Effector memory CD4-positive, alpha-beta T cell (primary cell): ENCODE measurements at places on chromosomes 1 and 21.

DNA sequence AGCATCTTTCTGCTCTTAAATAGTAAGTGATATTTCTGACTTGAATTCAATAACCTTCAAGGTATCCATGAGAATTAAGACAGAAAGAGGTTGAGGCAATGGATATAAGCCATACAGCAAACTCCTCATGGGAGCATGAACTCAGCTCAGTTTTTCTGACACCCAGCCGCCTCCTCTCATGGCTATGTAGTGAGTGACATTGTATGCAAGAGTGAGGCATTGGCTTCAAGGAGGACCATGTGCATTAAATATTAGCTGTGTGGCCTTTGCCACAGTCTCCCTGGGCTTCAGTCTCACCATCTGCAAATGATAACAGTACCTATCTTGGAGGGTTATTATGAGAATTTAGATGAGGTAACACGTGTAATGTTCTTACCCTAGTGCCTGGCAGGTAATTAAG, 23.4 kb downstream of the NIBAN1 start:
- no peak for DNase-seq

GRCh38 chr1:86757272-86757984, 53.1 kb downstream of the SH3GLB1 start:
- DNase-seq = no peak

DNA sequence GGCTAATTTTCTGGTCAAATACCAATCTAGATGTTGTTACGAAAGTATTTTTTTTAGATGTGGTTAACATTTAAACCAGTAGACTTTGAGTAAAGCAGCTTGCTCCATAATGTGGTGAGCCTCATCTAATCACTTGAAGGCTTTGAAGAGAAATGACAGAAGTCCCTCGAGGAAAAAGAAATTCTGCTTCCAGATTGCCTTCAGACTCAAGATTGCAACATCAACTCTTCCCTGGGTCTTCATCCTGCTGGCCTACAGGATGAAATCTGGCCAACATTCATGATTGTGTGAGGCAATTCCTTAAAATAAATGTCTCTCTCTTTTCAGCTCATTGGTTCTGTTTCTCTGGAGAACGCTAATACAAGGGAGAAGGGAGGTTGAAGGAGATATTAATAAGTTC, 32.5 kb upstream of the SSX2IP start:
- no peak for DNase-seq

GRCh38 chr1:197632651-197633050, 142.6 kb downstream of the DENND1B start:
- DNase-seq = no peak

GRCh38 chr1:206108635-206109034, 8.6 kb downstream of the AVPR1B start:
- DNase-seq = no peak

DNA sequence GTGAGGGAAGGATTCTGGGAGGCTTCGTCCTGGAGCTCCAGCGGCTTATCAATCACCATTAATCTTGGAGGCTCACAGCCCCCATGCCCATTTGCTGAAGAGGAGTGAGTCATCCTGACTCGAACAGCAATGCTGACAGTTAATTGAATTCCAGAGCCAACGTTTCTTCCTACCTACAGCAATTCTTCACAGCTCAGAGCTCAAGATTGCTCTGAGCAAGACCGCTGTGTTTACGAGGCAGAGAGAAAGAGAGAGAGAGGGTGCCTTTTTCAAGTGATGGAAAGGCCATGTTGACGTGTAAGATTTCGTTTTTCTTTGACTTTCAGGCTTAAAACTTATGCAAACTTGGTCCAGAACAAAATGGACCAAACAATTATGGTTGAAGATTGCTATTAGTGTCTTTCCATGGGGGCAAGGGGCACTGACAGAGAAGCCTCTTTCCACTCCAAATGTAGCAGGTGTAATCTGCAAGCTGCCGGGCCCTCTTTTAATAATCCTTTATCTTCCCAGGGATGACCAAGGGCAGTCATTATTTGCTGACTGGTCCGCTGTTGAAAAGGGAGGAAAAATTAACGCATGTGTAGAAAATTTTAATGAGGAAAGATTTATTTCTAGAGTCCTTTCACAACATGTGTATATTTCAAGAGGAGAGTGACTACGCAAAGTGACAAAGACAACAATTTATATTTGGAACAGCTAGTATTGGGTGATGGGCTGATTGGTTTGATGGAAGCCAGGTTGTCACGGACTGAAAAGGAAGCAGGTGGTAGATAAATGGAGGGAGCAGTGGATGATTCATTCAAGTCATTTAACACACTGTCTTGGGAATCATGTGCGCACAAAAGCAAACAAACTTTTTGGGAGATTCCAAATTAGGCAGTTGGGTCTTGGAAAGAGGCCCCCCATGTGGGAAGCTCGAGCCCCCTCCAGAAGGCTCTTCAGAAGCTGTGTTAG, 136.1 kb upstream of the IRF2BP2 start:
- no peak for DNase-seq

GRCh38 chr1:27346991-27347624, 5.3 kb downstream of the SYTL1 start:
- DNase-seq = no peak

DNA sequence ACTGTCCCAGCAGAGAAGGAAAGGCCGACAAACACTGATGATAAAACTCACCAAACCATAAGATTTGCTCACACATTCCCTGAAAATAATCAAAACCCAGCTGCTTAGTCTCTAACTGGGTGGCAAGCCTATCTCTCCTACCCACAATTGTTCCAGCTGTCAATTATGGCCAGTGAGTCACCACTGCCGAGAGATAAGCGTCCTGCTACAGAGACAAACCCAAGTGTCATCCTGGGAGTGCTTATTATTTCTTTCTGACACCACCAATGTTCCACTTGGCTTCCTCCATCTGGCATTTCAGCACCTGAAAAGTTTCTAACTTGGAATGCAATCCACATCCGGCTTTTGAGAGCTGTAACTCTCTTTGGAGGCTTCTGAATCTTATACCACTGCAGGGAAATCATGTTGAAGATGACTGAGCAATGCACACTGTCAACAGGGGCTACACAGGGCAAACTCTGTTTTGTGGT, 51.5 kb upstream of the VAV3 start:
- DNase-seq = no peak

DNA sequence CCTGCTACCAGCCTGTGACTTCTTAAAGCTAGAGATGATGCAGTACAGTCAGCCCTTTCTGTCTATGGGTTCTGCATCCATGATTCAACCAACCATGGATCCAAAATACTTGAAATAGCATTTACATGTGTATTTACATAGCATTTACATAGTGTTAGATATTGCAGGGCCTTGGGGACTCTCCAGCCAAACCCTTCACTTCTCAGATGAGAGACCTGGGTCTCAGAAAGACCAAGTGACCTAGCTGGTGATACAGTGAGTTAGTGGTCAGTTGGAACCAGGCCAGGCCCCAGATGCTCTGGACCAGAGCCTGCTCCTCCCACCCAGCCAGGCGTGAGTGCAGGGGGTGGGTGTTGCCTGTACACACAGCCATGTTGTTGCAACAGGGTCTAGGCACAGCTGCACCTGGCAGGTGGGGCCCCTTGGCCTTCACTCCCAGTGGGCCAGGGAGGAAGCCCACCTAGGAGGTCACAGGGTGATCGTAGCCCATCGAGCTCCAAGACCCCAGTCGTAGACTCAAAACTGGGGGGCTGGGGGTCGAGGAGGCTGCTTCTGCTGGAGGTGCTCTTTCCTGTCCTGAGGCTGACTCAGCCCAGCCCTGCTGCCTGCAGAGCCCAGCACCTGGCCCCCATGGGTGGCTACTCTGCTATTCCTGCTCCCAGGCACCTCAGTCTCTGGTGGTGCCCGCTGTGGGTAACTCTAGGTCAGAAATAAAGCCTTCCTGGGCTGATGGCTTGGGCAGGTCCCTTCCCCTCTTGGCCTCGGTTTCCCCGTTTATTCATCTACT, 7.7 kb downstream of the TMEM61 start:
- no peak for DNase-seq

DNA sequence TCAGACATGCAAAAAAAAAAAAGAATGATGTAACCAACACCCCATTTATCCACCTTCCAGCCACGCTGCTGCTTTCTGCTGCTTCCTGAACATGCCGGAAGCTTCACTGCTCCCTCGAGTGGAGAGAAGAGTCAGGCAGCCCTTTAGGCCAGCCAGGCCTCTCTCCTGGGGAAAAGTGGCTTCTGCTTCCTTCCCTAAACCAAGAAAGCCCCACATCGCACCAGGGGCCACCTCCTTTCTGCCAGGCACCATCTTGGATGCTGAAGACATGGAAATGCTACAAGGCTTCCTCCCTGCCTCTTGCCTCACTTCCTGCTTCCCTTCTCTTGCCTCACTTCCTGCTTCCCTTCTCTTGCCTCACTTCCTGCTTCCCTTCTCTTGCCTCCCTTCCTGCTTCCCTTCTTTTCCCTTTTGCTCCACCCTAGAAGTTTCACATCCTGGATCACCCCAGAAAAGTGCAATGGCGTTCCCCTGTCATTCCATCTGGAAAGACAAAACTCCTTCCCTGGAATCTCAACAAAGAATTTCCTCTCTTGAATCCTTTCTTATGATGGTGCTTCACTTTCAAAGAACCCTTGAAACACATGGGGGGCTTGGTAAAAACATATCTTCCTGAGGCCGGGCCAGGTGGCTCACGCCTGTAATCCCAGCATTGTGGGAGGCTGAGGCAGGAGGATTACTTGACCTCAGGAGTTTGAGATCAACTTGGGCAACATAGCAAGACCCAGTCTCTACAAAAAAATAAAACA, 18.7 kb downstream of the TNFRSF8 start:
- no peak for DNase-seq

DNA sequence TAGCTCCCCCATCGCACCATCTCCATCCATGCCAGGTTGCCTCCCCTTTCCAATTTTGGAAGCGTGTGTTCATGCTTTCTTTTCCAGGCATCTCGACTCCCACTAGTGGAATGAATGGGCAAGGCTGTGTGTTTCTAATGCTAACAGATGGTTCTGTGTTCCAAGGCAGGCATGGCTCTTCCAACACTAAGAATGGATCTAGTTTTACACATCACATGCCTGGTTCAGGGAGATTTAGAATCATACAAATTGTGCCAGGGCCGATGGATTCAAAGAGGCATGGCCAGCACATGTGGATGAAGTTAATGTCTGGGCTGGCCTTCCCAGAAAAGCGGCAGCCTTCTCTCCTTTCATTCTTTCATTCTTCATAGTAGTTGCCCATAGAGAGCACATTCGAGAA, 438.7 kb downstream of the PRDM2 start:
- no peak for DNase-seq

DNA sequence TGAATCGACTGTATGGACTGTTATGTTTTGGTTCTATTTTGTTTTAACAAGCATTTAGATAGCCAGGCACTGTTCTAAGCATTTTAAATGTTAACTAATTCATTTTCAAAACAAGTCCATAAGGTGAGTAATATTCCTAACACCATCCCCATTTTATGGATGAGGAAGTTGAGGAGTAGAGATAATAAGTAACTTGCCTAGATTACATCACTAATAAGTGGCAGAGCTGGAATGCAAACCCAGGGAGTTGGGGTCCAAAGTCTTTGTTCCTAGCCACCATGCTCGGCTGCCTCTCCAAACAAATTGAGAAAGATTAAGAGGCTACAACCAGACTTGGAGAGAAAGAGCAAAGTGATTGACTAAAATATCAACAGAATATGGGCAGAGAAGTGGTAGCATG, 12.6 kb upstream of the LEPR start:
- no peak for DNase-seq

- no peak for DNase-seq
These were observed 982 bp upstream of the TRIM17 start for GRCh38 chr1:228417483-228418203.

DNA sequence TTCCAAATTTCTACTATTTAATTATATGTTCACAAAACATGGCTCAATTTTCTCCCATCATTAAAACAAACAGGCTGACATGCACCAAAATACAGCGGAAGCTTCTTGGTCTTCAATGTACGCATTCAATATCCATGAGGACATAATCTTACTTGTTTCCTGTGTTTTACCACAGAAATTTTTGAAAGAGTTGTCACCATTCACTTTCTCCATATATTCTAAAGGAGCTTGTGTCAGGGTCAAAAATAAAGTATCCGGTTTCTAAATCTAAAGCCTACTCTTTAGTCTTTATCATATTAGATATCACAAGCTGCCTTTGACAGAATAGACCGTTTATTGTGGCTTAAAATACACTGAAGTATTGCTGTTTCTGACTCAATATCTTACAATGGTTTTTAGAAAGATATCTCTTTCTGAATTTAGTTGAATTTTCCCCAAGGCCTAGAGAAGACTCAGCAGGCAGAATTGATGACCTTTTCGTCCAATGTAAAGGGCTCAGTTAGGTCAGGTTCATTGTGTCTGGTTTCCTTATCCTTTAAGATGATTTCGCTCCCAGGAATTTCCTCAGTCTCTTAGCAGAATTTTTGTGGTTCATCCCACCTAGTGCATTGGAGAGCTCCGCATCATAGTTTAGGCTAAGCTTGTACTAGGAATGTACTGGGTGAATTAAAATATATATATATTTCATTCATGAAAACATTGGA, 717.2 kb downstream of the NCAM2 start:
- no peak for DNase-seq

DNA sequence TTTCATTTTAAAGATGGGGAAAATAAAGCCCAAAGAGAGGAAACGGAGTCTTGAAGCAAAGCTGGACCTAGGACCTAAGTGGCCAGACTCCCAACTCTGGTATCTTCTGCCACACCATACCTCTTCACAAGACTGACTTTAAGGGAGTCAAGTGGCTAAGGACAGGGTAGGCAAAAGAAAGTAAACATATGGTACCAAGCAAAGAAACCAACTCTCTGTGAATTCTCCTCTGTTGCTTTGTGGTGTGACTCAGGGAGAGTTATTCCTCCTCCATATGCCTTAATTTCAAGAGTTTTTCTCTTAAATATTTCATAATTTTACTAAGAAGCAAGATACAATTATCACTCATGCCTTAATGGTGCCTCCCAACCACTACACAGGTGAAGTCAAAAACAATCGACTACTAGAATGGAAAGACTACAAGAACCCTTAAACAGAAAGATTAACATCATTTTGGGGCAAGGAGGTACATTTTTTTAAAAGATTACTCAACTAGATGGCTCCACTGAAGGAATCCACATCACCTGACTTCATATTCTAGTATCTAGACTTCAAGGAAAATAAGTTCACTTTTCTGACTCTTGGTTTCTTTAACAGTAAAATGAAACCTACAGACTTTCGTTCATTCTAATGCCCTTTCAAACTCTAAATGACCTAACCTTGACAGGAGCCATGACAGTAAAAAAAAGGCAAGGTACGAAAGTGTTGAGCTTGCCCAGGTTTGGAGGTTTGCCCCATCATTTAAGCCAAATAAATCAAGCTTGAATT, 44.2 kb downstream of the LUZP1 start:
- no peak for DNase-seq

- DNase-seq = no peak
These were observed 423 bp downstream of the URB1 start for GRCh38 chr21:32392299-32392879.

- DNase-seq = no peak
These were observed 1.2 kb downstream of the RSRP1 start for GRCh38 chr1:25245809-25246599.

- no peak for DNase-seq
These were observed 4.5 kb downstream of the PMVK start for GRCh38 chr1:154931940-154932487.
